Gastroesophageal sphincter (tissue), 4 donors: ENCODE measurements at places on chromosomes 2 and 18.

DNA sequence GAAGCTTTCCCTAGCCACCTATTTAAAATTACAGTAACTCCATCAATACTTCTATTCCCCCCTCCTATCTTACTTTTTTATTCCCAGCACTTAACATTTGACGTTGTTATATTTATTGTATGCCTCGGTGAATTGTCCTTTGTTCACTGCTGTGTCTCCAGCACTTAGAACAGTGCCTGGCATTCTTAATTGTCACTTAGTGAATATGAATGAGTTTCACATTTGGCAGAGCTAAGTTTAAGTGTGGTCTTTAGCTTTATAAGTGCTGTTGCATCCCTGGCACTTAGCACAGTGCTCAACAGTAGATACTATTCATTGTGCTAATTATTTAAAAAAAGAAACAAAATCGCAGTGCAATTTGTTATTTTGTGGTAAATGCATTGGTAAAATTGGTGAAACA lies 1.7 kb downstream of the RMP24 start:
- no peak for ATAC-seq

DNA sequence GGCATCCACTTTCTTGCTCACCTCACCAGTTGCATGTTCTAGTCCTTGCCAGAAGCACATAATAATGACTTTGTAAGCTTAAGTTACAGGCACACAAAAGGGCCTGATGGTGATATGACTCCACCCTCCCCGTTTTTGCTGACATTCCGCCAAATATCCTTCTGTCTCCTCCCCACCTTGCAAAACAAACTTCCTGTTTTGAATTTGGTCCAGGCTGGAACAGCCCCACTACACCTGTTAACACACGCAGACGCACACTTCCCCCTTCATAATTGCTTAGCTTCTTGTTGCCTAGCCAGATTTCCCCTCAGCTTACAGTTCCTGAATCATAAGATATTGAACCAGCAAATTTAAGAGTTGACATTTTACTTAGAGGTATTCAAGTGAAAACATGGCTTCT lies at the start of gene MGAT5:
Gene MGAT5 (plus strand): TSS at position 269 of the 400 bp plus-strand sequence. CDS start 332 bp downstream, outside the sequence.
- no peak for ATAC-seq

- no peak for ATAC-seq
These were observed 70.8 kb upstream of the NOSTRIN start for GRCh38 chr2:168731616-168732015.

DNA sequence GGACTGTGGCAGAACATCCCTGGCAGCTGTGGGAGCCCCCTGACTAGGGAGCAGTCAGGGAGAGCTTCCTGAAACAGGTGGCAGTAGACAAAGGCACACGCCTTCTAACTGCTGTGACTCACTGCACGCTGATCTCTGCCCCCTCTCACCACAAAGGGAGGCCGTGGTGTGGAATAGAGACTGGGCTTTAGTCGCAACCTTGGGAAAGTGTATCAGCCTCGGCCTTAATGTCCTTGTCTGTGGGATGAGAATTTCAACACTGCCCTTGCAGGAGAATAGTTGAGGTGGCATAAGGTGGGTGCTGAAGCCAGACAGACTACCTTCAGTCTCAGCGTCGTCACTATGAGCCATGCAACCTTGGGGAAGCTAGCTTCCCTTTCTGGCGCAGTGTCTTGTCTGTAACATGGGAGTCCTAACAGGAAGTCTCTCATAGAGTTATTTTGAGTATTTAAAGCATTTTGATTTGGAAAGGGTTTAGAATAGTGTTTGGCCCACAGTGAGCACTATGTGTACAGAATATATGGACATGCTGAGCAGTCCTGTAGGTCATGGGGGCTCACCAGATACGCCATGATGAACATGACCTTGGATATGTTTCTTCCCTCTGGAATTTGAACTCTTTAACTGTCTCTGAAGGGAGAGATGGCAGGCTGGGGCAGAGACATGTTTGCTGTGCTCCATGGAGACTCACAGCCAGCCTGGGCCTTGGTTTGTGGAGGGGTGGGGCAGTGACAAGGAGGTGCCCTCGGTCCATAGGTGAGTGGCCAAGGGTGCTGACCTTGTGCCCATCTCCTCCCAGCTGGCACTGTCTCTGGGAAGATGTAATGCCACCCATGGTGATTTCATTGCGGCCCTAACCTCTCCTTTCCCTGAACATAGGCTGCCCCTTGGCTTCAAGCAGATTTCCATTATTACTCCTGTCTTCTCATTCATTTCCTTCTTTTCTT lies 29.5 kb upstream of the SMAD7 start:
- no peak for ATAC-seq

GRCh38 chr2:109258905-109259540 lies 130.0 kb downstream of the SH3RF3 start:
- no peak for ATAC-seq

GRCh38 chr2:219636144-219636915 lies 8.9 kb downstream of the SLC4A3 start:
- no peak for ATAC-seq

DNA sequence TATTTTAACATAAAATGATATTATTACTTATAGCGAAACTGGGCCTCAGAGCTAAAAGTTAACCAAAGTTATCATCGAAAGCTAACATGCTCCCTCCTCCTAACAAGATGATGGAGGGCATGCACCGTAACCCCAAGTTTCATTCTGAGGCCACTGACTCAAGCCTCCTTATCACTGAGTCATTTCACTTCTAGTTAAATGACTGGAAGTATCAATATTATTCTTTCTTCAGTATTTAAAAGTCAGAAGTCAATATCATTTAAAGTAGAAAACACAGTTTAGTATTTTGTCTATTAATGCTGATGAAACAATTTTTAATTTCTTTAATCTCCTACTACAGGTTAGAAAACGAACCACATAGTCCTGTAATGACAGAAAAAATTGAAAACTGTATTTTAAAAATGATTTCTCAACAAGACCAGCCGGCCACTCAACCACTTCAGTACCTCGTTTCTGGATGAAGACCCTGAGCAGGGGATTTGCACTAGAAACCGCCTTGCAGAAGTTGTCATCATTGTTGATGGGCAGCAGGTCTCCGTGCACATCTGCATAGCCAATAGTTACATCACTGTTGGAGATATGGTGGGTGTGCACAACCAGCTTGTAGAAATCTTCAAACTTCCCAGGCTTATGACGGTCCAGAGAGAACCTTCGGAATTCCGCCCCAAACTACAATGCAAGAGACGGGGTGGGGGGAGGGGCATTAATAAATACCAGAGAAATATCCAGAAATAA lies 44.9 kb downstream of the PARD6G start:
- no peak for ATAC-seq

- no peak for ATAC-seq
These were observed 187.7 kb downstream of the ZFP36L2 start for GRCh38 chr2:43038696-43039094.

- ATAC-seq, result no peak
These were observed 57.1 kb upstream of the ODC1 start for GRCh38 chr2:10504994-10505820.

DNA sequence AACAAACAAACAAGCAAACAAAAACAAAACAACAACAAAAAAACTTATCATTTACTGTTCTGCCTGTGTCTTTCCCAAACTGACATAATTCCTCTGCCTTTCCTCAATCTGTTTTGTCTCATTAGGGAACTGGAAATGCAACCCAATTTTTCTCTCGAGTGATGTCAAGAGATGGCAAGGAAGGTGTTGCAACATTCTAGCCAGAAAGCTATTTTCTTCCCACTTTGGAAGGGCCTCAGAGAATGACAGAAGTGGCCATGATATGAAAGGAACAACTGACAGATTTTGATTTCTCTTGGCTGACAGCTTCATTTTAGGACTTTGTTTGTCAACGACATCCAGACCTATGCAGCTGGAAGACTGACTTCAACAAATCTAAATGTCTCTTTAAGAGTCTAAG lies 24.7 kb downstream of the RND3 start:
- ATAC-seq, result no peak

DNA sequence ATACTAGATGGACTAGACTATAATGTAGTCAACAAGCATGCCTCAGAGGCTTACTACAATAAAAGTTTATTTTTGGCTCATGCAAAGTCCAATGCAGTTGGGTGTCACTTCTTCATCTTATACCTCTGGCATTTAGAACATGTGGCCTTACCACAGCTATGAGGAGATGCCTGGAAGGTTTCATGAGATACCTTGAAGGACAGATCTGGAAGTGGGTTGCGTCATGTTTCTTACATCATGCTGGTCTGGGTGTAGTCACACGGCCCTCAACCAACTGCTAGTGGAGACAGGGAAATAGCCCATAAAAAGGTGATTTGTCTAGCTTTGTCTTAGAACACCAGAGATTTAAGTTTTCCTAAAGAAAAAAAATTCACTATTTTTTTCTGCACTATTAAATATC lies 91.7 kb upstream of the MMADHC start:
- ATAC-seq, result no peak

- ATAC-seq, result no peak
These were observed 37.0 kb downstream of the KLHL14 start for GRCh38 chr18:32735781-32736180.

- ATAC-seq, result no peak
These were observed 7.8 kb upstream of the RAB31 start for GRCh38 chr18:9700261-9700796.

DNA sequence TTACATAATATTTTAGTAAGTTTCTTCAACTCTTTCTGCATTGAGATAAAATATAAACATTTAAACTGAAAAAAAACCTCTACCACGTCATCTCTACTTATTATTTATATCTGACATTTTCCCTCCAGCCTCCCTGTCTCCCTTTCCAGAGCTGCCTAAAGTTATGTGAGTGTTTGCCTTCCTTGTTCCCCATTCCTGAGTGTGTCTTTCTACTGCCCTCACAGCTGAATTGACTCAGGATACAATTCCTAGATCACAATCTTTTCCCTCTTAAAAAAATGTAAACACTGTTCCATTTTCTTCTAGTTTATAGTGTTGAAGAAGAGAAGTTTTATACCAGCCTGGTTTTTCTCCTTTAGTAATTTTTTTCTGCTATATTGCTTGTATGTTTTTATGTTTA lies 5.3 kb downstream of the TRPM8 start:
- ATAC-seq, result no peak

DNA sequence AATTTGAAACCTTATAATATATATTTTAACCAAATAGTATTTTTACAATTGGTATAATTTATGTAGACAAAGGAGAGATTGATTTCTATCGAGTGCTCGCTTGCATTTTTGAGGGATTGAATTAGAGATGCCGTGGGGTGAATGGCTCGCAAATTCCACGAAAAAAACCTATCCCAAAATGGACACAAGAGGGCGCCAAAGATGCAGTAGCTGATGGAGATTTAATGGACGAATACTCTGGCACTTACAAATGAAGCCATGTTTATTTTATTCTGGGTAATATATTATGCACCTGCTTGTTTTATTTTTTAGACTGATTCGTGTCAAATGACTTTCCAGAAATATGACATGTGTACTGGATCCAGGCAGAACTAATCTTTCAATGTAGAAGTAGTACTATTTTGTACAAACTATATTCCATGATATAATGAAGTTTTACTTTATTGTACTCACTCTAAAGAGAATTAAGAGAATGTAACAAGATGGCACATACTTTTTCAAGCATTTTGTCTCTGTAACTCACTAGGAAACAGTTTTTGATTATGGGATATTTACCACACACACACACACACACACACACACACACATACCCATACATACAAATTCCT lies 505.4 kb downstream of the PLCL1 start:
- no peak for ATAC-seq

- no peak for ATAC-seq
These were observed 322.2 kb upstream of the SPHKAP start for GRCh38 chr2:228503731-228504130.

DNA sequence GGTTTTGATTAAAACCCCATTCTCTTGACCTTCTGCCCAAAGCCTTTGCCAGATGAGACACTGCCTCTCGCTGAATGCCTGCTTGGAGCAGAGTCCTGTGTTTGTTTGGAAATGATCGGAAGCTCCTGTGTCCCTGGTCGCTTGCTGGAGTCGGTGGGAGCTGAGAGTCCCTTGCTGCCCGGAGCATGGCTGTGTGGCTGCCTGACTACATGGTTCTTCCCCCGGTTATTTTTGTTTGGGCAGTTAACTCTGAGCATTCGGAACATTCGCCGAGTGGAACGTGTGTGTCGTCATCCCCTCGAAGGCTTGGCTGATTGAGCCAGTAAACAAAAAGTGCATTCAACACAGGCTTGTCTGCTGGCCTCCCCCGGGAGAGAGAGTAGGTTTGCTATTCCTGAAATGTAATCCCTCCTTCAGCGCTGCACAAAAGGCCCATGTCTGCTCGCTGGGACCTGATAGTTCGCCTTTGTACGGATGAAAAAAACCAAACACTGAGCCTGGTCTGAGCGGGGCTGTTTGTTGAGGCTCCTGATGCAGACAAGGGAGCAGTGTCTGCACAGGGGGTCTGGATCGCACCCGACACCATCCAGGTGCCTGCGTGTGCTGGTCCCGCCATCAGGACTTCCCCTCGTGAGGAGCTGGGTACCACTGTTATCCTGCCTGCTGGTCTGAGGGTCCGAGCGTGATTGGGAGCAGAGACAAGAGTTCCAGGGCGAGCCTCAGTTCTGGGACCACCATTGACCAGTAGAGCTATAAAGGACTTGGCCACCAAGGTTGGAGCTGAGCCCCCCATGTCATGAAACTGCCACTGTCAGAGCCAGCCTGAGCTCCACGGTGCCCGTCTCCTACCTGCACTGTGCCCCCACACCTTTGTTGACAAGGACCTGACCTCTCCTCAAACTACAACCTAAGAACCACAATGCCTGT lies 83.8 kb downstream of the AGAP1 start:
- peak; percentile 31 for ATAC-seq

- ATAC-seq, result no peak
These were observed 511.8 kb downstream of the CPS1 start for GRCh38 chr2:211068108-211068780.

- peak; percentile 60 for ATAC-seq
These were observed 41.5 kb downstream of the ANTXR1 start for GRCh38 chr2:69054431-69054830.
